Liver (tissue), 10 donors: ENCODE measurements at places on chromosomes 12 and 14. TPM values are rescaled to one million over a fixed set of nuclear protein-coding genes. Genes with fewer than 3 reads are reported as not detected.

The CCDC60 gene
- total RNA-seq, result not detected

The GALNT6 gene
- total RNA-seq, result 24.1 TPM

DNA sequence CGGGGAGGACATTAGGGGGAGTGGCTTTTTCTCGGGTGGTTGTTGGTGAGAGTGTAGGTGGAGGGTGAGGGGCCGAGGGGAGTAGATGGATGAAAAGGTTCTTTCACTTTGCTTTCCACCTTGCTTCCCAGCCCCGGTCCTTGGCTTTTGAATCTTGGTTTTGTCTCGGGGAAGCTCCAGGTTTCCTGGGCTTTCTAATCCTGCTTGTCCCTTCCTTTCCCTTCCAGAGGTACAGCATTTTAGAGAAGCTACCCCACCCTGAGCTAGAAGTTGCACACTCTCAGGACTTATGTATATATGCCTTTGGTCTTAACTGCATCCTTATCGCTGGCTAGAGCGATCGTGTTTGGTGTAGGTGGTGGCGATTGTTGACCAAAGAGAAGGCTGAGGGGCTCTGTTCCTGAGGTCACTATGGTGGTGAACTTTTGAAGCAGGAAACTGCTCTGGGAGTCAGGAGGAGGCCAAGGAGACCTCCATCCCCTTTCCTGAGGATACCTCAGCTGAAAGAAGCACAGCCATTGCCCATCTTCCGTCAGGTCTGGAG is 862 bp downstream of the PIP4K2C start:
- DNase-seq, result no peak
- H3K27me3 ChIP-seq, result no peaks in the 10 kb centered on the region
- peaks cover 10% of the 10 kb centered on the region for H3K36me3 ChIP-seq
- H3K4me1 ChIP-seq, result peaks cover 6% of the 10 kb centered on the region
- H3K27ac ChIP-seq, result no peak overlapping the region
- H3K4me3 ChIP-seq, result peak overlapping the region; percentile 95

GRCh38 chr12:54561164-54561563 is 11.8 kb downstream of the PDE1B start:
- no peaks in the 10 kb centered on the region for H3K27me3 ChIP-seq
- DNase-seq, result no peak
- no peaks in the 10 kb centered on the region for H3K36me3 ChIP-seq
- no peak overlapping the region for H3K27ac ChIP-seq

- no peak for DNase-seq
- H3K4me3 ChIP-seq, result peak overlapping the region; percentile 55
- peaks cover 7% of the 10 kb centered on the region for H3K4me1 ChIP-seq
- H3K27ac ChIP-seq, result peak overlapping the region; percentile 21
Observed at GRCh38 chr14:73712540-73713180, 1.5 kb downstream of the PNMA1 start.

GRCh38 chr12:123104809-123105208 is 46.1 kb downstream of the PITPNM2 start:
- peaks cover 9% of the 10 kb centered on the region for H3K4me1 ChIP-seq
- DNase-seq, result no peak
- no peaks in the 10 kb centered on the region for H3K27me3 ChIP-seq
- H3K36me3 ChIP-seq, result no peaks in the 10 kb centered on the region
- H3K27ac ChIP-seq, result peak overlapping the region; percentile 15
